ENCODE measurements at places on chromosomes 1 and 21.

GRCh38 chr1:223726380-223727001 is 14.2 kb downstream of the CAPN2 start:
- peak; percentile 75 for DNase-seq

- no peak for DNase-seq
These were observed 537.2 kb downstream of the NPHP4 start for GRCh38 chr1:5455056-5455455.

GRCh38 chr1:35727434-35728040 is 8.9 kb upstream of the C1orf216 start:
- DNase-seq: no peak

DNA sequence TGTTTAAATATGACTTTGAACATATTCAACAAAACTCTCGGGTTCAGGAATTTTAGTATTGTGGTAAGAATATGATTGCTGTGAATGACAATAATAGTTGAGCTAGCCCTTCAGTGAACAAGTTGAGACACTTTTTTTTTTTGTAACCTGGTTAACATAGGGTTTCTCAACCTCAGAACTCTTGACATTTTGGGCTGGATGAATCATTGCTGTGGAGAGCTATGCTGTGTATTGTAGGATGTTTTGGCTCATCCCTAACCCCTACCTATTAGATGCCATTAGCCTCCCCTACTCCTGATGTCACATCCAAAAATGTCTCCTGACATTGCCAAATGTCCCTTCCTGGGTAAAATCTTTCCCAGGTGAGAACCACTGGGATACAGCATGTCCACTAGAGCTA is 113.7 kb downstream of the RUNX1 start:
- no peak for DNase-seq

DNA sequence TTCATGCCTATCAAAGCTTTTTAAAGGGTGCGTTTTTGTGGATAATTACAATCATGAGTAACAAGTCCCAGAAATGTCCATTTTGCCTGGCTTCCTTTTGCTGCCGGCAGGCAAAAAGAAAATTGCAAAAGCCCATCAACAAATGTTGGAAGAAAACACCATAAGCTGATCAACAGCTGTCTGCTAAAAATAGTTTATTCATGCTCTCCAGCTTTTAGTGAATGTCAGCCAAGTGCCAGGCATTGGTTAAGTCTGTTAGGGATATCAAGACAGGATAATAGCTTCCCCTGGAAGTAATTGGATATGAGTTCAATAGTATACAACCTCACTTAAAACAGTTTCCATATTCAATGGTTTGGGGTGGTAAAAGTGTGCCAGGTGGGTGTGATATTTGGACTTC is 13.6 kb upstream of the AGMAT start:
- no peak for DNase-seq

DNA sequence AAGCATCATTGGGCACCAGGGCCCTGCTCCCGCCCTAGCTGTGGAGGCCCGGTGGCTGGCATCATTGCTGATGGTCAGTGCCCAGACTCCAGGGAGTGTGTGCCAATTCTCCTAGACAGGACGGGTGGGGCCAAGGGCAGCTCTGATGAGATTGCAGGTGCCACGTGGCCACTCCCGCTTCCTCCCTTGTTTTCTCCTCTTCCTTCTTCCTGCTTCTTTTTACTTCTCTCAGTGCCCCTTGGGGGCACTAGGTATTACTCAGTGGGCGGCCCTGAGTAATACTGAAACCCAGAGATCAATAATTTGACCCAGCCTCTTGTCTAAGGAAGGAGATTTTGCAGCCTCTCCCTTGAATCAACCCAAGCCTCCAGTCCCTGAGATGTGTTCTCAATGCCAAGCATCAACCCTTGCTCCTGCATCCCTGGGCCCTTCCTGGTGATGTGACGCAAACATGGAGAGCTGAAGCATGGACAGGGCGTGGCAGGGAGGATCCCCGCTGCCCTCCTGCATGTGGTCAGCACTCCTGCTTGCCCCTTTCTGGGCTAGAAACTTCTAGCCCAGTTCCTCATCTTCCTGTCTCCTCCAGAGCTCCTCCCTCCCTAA is 32.4 kb downstream of the CDK18 start:
- DNase-seq: no peak

GRCh38 chr1:83701355-83701754 is 297.6 kb downstream of the TTLL7 start:
- DNase-seq: no peak

- no peak for DNase-seq
These were observed 1.7 kb downstream of the EPHX4 start for GRCh38 chr1:92031281-92032110.

GRCh38 chr21:39595465-39595864 is 17.3 kb upstream of the B3GALT5 start:
- DNase-seq: no peak
